ENCODE measurements at places on chromosomes 6 and 20.

GRCh38 chr20:1566701-1567100, 9.2 kb upstream of the SIRPD start:
- DNase-seq, result no peak

DNA sequence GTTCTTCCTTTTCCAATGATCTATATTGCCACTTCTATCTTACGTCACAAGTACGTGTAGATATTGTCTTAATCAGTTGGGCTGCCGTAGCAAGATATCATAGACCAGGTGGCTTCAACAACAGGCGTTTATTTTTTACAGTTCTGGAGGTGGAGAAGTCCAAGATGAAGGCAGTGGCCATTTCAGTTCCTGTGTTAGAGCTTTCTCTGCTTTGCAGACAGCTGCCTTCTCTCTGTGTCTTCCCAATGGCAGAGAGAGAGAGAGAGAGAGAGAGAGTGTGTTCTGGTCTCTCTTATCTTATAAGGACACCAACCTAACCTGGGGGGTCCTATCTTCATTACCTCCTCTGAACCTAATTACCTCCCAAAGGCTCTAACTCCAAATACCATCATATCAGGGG, 8.3 kb downstream of the HSF2 start:
- no peak for DNase-seq

DNA sequence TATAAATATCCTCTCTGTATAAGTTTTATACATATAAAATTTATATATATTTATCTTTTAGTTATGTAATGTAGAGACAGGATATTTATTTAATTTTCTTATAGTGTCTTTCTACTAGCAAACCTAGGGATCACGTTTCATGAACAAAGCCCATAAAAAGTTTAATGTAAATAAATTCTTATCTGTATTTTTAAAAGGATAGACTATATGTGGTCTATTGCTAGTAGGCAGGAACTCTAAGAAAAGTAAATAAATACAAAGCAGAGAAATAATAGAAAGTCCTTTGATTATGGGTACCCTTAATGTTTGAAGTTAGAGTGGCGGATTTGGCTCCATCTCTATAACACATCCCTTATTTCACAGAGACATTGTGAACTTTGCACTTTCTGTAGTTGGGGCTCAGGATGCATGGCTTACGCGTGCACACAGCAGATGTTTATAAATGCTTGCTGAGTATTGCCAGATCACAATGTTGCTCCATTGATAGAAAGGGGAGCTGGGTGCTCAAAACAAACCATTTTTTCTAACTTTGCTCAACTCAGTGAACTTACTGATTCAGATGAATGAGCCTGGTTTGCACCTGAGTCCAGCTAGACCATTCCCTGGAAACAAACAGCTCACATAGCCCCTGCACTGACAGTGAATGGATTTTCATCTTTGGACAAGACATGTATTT, 179.1 kb downstream of the SYNE1 start:
- no peak for DNase-seq

DNA sequence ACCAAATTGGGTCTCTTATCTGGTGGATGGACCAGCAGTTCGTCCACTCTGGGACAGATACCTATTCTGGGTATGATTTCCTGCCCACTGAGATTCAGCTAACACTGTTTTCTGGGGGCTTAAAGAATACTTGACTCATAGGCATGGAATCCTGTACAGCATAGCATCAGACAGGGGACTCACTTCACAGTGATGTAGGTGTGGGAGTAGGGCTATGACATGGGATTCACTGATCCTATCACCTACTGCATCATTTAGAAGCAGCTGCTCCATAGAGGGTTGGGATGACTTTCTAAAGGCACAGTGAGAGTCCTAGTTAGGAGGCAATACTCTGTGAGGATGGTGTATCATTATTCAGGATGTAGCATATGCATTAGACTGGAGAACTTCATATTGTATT, 74.5 kb upstream of the AHI1 start:
- no peak for DNase-seq

DNA sequence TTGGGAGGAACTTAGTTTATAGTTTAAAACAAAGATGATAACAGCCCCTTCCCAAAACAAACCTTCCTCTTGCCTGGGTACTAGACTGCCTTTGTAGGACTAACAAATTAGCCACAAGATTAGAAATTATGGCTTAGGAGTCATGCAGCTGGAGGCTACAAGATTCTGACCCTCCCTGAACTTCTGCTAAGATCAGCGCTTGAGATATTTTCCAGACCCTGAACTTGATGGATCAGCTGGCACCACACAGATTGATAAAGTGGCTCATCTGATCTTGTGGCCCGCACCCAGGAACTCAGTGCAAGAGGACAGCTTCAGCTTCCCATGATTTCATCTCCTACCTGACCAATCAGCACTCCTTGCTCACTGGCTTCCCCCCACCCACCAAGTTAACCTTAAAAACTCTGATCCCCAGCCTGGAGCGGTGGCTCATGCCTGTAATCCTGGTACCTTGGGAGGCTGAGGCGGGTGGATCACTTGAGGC, 5.9 kb upstream of the SERINC3 start:
- no peak for DNase-seq

GRCh38 chr6:155980768-155981079, 525.1 kb upstream of the NOX3 start:
- DNase-seq, result no peak

DNA sequence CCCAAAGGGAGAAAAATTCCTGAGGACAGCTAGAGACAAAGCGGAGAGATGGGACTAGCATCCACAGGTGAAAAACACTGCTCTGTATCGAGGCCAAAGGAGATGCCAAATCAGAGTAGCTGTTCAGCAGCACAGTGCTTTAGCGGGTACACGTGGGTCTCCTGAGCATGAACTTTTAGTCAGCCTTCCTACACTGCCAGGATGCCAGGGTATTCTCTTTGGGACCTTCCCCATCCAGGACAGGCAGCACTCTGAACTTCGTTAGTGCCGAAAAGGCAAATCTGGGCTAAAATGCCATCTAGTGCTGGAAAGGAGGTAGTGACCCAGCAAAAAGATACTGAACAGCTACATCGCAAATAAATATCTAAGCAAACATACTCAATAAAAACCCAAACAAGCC, 64.9 kb downstream of the C6orf58 start:
- no peak for DNase-seq

DNA sequence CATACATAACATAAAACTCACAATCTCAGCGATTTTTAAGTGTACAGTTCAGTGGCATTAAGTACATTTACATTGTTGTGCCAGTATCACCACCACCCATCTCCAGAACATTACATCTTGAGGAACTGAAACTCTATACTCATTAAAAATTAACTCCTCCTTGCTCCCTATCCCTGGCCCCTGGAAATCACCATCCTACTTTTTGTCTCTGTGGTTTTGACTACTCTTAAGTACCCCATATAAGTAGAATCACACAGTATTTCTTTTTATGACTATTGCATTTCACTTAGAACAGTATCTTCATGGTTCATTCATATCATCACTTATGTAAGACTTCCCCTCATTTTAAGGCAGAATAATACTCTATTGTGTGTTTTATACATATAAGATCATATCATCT, 1108.1 kb downstream of the GRIK2 start:
- DNase-seq, result no peak

DNA sequence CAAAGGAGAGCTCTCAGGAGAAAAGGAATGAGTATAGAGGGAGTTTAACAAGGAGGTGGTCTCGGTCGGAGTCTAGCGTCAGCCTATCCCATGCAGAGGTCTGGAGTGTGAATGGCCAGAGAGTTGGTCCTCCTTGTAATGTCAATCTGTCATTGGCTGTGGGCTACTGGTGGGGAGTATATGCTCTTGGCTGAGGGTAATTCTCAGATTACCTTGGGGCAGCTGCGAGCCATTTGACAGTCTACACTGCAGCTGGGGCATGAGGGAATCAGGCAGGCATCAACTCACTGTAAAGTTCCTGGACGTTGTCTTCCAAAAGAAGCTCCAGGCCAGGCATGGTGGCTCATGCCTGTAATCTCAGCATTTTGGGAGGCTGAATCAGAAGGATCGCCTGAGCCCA, 48.1 kb downstream of the EBF4 start:
- DNase-seq, result no peak

DNA sequence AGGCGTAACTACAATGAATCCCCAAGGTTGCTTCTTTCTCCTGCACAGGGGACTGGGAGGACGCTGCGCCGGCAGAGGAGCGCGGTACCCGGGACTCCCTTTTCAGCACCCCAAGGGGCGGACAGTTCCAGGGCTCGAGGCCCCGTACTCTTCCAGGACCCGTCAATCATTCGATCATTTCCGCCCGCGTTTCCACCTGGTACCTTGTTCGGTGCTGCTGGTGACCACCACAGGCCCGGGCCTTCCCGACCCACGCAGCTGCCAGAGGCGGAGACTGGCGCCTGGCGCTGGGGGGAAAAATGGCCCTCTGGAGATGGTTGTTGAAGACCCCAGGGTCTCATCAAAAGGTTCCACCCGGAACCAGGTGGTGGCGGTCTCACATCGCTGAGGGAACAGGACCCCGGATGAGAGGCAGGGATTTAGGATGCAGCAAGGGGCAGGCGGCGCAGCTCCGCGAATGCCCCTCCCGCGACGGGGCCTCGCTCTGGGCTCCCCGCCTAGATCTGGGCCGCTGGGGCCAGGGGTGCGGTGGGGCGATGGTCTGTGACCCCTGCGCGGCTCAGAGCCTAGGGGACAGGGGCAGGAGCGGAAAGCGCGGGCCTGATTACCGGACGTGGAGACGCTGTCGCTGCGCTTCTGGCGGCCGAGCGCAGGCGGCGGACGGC, 744 bp downstream of the VSX1 start:
- DNase-seq, result no peak

DNA sequence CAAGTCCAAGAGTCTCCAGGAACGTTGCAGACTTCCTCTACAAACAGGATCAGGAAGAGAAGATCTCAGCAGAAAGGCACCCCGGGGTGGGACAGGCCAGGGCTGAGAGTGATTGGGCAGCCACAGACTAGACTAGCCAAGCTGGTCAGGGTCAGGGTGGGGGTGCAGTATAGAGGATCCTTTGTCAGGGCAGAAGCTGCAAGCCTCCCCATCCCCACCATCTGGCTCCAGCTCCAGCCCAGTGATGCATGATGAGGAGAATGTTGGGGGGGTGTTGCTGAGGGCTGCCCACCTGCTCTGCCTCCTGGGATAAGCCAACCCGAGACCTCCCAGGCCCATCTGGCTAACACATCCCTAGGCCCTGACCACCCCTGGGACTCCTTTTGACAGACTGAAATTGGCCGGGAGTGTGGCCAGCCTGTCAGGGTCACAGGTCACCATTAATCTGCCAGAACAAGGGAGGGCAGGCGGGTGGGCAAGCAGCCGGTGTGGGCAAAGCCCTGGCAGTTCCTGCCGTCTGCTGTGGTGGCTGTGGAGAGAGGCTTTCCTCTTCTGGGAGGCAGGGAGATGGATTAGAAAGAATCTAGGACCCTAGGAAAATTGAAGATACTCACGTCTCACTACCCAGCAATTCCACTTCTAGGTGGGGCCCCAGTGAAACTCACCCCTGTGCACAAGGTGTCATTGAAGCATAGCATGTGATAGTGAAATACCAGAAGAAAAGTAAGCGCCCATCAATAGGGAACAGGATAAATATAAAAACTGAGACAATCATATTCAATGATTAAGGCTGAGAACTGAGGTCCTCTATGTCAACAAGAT, 22.1 kb upstream of the SNTA1 start:
- DNase-seq, result no peak

DNA sequence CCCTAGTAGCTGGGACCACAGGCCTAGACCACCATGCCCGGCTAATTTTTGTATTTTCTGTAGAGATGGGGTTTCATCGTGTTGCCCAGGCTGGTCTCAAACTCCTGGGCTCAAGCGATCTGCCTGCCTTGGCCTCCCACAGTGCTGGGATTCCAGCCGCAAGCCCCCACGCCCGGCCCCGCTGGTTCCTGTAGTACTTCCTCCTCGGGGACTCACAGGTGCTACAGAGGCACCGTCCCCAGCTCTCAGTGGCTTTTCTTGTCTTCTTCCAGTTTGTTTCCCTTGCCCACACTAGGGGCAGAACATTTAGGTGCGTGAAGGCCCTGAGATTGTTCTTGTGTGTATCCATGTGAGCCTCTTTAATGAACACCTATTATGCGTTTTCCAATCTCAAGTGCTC, 773 bp upstream of the ZBP1 start:
- no peak for DNase-seq

DNA sequence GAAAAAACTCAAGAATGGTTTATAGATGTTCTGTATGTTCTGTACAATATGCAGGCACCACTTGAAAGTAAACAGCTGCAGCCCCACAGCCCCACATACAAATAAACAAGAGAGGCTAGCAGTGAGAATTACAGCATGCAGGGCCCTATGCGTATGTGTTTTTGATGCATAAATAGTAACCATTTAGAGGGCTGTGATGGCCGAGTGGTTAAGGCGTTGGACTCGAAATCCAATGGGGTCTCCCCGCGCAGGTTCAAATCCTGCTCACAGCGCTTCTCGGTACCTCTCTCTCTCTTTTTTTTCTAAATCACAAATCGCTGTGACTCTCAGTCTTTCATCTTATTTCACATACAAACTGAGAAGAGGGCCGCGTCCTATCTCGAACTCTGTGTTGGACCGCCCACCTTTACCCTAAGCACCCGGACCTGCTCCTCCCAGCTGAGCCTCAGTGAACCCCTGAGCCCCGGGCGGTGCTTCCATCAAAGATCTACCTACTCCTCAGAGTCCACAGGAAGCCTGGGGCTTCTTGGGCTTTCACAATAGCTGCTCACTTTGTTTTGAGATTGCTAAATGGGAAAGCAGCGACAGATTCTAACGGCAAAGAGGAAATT, 37.7 kb upstream of the PRSS16 start:
- no peak for DNase-seq

GRCh38 chr6:11752360-11752759, 26.2 kb downstream of the ADTRP start:
- no peak for DNase-seq

- no peak for DNase-seq
Observed at GRCh38 chr6:108254433-108255410, 6.1 kb downstream of the SNX3 start.

- DNase-seq, result no peak
Observed at GRCh38 chr6:45105170-45105820, 222.8 kb upstream of the RUNX2 start.

DNA sequence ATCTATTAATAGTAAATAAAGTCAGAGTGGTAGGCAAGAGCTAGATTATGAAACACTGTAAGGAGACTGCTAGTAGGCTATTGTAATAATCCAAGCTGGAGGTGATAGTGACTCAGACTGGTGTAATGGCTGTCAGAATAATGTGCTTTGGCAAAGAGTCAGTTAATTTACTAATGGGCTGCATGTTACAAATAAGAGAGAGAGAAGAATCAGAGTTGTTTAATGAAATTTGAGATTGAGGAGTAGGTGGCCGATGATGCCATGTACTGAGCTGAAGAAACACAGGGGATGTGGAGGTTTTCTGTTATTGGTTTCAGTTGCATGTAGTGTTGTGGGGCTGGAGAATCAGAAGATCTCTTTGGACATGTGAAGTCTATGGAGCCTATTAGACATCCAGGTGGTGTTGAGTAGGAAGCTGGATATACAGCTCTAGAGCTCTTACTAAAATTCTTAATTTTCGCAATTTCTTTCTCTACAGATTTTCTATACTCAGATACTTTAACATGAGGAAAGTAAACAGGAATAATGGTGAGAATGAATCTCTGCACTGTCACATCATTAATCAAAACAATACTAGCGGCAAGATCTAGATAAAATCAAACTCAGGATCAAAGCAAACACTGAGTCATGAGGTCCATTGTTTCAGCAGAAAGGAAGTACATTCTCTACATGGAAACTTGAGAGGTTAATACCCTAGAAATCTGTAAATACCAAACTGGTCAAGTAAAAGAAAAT, 167.7 kb downstream of the SIM1 start:
- no peak for DNase-seq

GRCh38 chr6:74182992-74183391, 487.0 kb downstream of the CD109 start:
- no peak for DNase-seq

All from NCI-H2107 (cell line).